ENCODE measurements at places on chromosomes 5 and 9. TPM values are rescaled to one million over a fixed set of nuclear protein-coding genes. Genes with fewer than 3 reads are reported as not detected.

GRCh38 chr9:34459941-34460340, 1.3 kb downstream of the DNAI1 start:
- DNase-seq, result no peak

GRCh38 chr5:14348142-14348541, 205.0 kb downstream of the TRIO start:
- DNase-seq, result no peak

DNA sequence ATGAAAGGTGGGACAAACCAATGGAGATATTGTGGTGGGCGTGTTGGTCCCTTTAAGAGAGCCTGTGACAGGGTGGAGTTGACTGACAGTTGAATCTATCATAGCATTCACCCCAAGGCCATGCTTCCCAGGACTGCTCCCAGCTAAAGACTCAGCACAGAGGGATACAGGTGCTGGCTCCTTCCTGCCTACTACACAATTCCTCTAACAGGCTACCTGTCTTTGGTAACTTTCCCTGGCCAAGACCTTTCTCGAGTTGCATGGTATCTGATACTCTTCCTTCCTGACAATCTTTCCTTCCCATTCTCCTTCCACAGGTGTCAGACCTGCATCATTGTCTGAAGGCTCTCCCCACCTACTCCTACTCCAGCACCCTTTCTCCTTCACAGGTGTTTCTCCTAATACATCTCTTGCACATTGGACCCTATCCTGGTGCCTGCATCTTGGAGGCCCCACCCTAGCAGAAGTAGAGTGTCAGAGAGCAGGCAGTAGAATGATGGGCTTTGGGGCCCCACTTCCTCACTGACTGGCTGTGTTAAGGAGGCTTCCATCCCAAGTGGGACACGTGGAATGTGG, 120.7 kb upstream of the ALDH1B1 start:
- no peak for DNase-seq

DNA sequence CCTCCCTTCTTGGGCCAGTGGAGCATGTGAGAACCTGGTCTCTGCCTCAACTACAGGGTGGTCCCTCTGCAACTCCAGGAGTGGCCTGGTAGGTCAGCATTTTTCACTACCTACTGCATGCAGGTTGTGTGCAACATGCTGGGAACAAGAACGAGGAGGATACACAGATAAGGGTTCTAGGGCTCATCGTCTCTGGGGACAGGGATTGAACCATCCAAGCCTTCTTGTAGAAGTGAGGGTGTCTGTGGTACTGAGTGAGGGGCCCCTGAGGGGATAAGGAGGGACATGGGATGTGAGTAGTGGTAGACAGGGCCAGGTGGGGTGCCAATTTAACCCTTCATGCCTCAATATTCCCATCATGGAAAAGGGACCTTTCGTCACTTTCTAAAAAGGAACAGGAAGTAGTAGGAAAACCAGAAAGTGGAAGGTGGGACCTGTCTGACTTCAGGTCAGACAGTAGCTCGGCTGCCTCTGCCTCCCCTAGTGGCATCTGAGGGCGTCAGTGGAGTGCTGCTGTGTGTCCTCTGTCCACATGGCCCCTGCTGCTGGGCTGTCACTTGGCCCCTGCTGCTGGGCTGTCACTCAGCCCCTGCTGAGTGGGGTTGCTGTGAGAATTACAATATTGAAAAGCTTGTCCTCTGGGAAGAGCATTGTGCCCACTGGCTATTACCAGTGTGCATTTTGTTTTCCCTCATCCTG, 48.6 kb upstream of the RNU6ATAC start:
- peak; percentile 14 for DNase-seq

- no peak for DNase-seq
Measured at GRCh38 chr5:162672061-162672460, 604.5 kb downstream of the GABRG2 start.

SAPCD2 gene
- 0.13 TPM for total RNA-seq

DNA sequence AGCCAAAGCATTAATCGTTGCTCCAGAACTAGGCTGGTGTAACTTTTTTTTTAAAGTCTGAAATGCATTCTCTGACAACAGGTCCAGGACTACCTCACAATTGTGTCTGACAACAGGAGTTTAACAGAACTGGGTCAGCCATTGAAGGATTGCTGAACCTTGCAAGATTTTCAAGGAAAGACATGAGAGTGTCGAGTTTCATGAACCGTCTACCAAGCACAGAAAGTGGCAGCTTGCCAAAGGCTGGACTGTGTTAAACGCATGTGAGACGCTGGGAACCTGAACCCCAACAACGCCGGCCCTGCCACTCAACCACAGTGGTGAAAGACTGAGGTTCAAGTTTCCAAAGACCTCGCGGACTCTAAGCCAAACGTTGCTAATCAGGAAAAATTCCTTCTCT, 79.1 kb downstream of the LHFPL2 start:
- peak; percentile 44 for DNase-seq

MOB3B gene
- 9.1 TPM for total RNA-seq

DNLZ gene
- total RNA-seq, result 16.5 TPM

DNA sequence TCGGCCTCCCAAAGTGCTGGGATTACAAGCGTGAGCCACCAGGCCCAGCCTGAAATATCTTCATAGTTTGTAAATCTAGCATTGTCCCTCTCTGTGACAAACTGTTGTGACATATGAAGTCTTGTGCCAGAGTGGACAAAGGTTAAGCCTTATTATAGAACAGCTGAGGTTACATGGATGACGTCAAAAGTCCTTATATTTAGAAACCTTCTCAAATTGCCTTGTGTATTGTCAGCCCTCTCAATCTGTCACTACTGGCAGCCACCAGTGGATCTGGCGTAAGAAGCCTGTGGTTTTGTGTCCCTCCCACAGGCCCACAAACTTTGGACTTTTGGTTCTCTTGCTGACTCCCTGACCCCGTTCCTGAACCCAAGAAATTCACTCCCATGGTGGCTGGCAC, 79.4 kb upstream of the CCDC112 start:
- no peak for DNase-seq

LMX1B gene
- 0.31 TPM for total RNA-seq

DNA sequence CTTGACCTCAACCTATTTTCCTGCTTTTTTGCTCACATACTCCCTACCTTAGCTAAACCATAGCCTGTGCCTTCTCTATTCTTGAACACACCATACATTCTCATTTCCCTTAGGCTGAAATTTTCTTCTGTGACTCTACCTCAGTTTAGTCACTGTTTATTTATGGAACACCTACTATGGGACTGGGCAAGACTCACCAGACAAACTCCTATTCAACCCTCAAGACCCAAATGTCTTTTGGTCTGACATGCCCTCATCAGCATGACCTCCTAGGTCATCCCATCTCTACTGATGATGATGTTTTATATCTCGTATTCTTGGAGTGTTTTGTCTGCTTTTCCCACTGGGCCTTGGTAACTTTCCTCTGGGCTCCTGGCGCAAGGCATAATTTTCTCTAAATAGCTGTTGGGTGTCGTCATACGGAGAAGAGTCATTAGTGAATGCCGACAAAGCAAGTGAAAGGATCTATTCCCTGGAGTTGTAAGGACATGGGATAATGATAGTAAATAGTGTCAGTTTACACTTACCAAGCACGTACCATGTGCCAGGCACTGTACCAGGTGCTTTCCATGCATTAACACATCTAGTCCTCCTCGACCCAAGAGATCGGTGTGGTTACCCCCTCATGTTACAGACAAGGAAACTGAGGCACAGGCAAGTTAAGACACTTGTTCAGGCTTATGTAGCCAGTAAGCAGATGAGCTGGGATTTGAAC, 22.4 kb upstream of the PITX1 start:
- no peak for DNase-seq

- DNase-seq, result no peak
Measured at GRCh38 chr5:79172269-79172668, 60.7 kb downstream of the BHMT start.

SLC9A3 gene
- 1.3 TPM for total RNA-seq

PCDHGA1 gene
- total RNA-seq, result 0.74 TPM

DNA sequence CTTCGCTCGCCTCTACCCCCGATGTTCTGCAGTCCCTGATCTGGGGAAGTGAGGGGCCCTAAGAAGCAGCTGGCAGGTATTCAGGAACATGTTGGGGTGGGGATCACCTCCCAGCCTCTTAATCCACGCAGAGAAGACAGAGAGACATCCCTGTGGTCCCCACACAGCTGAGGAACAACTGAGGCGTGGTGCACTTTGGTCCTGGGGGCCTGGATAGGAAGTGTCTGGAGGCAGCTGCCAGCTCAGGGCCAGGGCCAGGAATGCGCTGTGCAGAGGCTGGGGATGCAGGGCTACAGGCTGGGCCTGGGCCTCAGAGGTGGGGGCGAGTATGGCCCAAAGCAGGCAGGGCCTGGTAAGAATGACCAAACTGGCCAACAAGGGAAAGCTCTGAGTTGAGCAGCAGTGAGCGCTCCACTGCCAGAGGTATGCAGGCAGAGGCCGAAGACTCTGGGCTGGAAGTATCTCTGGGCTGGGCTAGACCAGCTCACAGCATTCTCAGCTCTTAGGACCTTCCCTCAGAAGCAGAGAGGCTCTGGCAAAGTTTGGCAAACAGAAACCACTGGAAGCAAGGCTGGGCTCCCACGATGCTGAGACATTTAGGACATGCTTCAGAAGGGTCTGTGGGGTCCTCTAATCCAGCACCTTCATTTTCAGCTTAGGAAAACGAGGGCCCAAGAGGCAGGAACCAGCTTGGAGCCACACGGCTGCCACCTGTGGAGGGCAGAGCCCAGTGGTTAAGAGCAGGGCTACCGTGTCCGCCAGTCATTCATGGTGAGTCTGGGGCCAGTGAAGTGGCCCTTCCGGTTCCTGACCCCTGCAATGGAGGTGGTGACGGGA, 174.4 kb downstream of the GAPVD1 start:
- no peak for DNase-seq

KIF24 gene
- 0.63 TPM for total RNA-seq

DNA sequence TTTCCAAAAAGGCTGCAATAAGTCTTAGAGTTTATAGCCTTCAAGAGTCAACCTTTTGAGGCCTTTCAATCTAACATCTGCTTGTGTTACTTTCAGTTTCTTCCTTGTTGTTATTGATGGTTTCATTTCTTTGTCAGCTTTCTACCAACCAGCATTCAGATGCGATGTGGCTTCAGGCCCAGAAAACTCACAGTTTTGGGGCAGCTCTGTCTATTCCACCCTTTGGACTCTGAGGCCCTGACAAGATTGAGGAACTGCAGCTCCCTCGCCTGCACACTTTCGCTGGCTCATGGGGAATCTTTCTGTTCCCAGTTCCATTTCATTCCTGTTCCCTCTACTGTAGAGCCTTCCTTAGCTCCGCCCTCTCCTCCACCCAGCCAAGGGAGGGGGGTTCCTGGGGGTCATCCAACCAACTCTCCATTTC, 13.3 kb upstream of the WHRN start:
- no peak for DNase-seq

DNA sequence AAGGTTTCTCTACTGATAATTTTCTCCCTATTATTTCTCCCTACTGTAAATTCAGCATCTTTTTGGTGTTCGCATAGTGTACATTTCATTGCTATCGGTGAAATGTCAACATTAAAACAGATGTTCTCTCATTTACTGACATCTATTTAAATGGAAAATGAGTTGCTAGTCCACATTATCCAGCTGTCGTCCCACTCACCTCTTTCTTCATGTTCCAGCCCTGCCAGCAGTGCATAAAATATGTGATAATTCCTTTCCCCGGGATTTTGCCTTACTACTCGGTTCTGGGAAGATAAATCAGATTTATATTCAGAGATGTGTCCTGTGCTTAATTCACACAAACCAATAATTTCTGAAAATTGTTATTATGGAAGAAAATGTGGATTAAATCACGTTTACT, 155.8 kb downstream of the MYO10 start:
- DNase-seq, result no peak

PCDHGA10 gene
- total RNA-seq, result 5.5 TPM

GRCh38 chr5:6745706-6746222, 32.5 kb downstream of the TENT4A start:
- no peak for DNase-seq

SLC6A7 gene
- not detected for total RNA-seq

ALDH1B1 gene
- 23.7 TPM for total RNA-seq

- DNase-seq, result no peak
Measured at GRCh38 chr5:77921094-77921768, 145.1 kb upstream of the TBCA start.

DNA sequence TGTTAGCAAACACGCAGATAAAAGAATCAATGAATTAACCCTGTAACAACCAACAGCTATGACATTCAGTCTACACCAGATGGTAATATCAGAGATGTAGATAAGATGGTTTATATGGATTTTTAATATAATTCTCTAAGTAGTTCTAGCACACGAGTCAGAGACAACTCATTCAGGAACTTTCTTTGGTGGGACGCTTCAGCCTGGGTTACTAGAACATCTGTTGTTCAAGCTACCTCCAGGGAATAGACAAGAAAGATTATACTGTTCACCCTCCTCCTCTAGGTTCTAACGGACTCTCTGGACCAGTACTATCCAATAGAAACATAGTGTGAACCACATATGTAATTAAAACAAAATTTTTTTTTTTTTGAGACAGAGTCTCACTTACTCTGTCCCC, 73.8 kb downstream of the RAPGEF1 start:
- no peak for DNase-seq

- no peak for DNase-seq
Measured at GRCh38 chr9:9133526-9133925, 1333.9 kb upstream of the DMAC1 start.

DNA sequence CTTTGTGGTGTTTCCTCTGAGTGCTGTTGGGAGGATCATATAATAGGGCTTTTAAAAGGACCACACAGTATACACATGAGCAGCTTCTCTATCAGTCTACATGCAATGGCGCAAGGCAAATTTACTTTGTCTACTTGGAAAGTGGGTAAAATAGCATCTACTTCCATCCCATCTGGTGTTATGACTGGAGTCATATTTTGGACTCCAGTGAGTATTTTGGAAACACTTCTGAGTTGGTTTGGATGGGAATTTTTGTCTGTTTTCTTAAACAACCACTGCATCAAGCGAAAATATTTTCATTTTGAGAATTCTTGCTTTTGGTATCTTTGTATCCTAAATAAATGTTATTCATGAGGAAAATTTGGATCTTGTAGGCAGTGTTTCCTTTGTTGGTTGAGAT, 220.8 kb downstream of the NMUR2 start:
- no peak for DNase-seq

- DNase-seq, result no peak
Measured at GRCh38 chr9:127595611-127596010, 16.5 kb upstream of the STXBP1 start.

GRCh38 chr5:64213531-64213930, 47.9 kb downstream of the RNF180 start:
- no peak for DNase-seq

DNA sequence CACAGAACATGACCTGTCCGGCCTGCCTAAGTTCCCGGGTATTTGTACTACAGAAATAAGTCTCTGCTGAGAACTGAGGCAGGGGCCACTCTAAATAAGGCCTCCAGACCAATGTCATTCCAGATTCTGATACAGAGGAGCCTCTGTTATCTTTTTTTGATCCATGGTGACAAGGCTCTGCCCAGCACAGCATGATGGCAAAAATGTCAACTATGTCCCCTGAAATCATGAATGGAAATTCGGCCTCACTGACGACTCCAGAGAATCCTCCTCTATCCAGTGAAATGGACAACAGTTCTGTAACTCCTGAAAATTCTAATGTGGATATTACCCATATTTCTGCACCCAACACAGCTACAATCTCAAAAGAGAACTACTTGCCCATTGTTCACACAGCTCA, 335.0 kb downstream of the DNAH5 start:
- DNase-seq, result no peak

- DNase-seq, result no peak
Measured at GRCh38 chr5:139394654-139395566, at the start of gene PROB1. Gene PROB1, minus strand, starts transcription at chr5:139395104. Its CDS starts 23 bp downstream, at chr5:139395081.

- DNase-seq, result no peak
Measured at GRCh38 chr5:102306121-102306520, 10.0 kb upstream of the SLCO4C1 start.

GRCh38 chr5:167877924-167878323, 413.5 kb upstream of the WWC1 start:
- no peak for DNase-seq

PCDHGA11 gene
- total RNA-seq, result 5.6 TPM

GRCh38 chr9:111381006-111381405, 51.0 kb upstream of the OR2K2 start:
- DNase-seq, result no peak

All from omental fat pad (tissue), 4 donors.